GM03348 (cell line): ENCODE measurements at places on chromosomes 11 and 22.

GRCh38 chr22:29359469-29359868 lies 28.9 kb downstream of the AP1B1 start:
- DNase-seq: peak; percentile 74

DNA sequence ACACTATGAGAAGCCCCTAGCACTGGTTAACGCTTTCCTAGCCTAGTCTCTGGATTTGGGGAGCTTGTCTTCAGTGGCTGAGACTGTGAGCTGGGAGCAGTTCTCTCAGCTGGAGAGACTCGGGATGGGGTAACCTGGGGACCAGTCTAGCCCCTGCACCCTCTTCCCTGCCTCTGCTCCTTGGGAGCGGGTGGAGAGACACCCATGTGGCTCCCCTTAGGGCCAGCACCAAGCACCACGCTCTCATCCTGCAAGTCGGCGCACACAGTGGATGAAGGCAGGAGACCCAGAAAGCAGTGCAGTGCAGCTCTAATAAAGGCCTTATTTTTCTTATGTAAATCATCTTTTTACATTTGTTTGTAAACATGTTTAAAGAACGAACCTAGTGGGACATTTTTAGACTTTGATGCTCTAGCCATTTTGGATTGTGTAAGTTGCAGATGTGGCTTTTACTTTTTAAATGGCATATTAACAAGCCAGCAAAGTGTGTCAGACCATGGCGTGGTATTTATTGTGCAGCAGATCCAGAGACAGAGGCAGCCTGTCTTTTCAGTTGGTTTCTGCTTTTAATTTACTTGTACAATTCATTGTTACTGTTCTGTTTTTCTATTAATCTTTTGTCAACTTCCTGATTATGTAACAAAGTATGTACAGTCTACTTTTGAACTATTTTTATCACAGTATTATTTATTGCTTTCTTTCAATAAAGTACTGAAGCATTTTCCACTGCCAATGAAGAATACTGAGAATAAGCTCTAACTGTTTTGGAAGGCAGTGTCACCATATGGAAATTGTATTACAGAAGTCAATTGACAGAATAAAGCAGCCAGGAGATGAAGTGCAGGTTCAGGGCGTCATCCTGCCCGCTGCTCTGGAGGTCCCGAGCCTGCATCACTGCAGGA lies 14.4 kb upstream of the CTTN start:
- no peak for DNase-seq

- peak; percentile 65 for DNase-seq
These were observed 12.4 kb downstream of the CRELD2 start for GRCh38 chr22:49930596-49931412.

DNA sequence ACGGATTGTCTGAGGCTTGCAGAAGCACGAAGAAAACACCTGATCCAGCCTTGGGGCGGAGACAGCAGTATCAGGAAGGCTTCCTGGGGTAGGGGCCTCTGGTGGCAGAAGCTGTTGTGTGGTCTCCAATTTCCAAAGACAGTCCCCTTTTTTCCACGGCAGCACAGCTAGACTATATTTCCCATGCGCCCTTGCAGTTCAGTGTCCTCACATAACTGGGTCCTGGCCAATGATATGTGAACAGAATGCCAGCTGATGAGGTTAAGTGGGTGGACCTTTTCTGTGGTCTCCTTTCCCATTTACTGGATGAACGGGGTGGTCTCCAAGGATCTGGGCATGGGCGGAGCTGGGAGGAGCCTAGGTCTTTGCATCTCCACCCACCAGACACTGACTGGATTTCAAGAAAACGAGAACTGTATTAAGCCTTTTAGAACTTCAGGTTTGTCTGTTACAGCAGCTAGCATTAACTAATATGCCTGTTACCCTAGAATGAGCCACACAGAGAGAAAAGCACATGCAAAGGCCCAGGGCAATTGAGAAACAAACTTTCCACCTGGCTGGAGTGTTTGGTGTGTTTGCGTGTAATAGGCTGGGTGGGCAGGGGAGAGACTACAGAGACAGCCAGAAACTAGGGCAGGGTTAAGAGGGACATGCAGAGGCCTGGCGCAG lies 6.2 kb downstream of the GAL3ST1 start:
- DNase-seq: no peak

GRCh38 chr11:67024966-67025365 lies 2.0 kb downstream of the SYT12 start:
- DNase-seq: no peak

DNA sequence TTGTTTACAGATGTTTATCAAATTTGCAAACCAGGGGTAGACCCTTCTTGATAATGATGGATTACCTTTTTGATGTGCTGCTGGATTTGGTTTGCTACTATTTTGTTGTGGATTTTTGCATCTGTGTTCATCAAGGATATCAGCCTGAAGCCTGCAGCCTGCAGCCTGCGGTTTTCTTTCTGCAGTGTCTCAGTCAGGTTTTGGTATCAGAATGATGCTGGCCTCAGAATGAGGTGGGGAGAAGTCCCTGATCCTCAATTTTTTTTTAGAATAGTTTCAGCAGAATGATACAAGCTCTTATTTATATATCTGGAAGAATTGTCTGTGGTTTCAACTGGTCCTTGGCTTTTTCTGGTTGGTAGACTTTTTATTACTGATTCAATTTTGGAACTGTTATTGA lies 19.7 kb upstream of the RAB38 start:
- no peak for DNase-seq

DNA sequence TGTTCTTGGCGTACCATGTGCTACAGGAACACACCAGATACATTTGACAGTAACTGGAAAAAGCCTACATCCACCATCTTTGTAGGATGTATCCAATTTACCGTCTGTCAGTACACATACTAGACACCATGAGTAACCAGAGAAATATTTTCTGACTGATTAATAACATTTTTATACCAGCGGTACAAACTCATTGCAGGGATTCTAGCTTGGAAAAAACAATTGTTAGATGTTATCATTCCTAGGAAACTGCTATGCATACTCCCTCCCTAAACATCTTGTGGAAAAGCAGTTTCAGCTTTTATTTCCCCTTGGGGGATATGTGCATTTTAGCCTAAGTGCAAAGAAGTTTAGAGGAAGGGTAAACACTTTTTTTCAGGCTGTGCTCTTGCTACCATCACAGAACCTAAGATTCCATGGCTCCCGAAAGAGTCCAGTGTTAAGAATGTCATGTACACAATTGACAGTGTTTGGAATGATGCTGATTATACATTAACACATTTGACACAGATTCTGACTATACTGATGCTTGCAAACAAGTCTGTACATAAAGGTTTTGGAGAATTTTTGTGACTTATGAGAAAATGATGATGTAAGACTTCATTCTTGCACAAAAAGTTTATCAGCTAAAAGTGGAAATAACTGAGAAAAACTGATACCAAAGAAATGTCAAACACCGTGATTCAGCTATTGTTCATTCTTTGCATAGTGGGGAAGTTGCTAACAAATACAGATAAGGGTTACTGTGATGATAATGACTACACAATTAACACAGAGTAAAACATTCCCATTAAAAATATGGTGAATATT lies 23.7 kb downstream of the NCF4 start:
- peak; percentile 41 for DNase-seq

- peak; percentile 62 for DNase-seq
These were observed 10.2 kb upstream of the DDB2 start for GRCh38 chr11:47204637-47204989.

- no peak for DNase-seq
These were observed 80.9 kb downstream of the INSC start for GRCh38 chr11:15195454-15196200.

DNA sequence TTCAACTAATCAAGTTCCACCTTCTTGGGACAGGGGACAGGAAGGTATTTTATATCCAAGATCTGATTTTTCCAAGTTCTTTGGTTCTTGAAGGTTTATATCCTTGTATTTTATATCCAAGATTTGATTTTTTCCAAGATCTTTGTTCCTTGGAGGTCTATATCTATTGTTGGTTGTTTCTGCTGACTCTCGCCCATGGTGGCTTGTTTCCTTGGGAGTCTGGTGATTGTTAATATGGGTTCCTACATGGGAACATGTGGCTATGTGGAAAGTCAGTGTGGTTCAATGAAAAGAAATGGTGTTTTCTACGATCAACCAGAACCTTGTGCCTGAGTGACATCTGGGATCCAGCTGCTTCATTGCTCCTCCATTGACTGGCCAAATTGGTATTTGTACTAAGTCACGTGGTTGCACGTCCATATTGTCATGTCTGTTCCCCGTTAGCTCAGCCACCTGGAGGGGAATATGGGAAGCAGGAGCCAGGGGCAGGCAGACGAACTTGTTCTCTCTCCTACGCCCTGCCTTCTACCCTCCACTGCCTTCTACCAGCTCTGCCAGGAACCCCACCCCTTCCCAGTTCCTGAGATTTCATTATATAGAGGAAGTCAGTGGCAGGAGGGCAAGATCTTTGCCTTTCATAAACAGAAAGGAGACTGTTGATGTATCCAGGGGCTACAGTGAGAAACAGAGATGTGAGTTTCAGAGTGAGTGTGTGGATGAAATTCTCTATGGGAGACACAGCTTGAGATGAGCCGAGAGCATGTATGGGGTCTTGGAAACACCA lies 11.1 kb upstream of the CSF2RB start:
- DNase-seq: no peak

DNA sequence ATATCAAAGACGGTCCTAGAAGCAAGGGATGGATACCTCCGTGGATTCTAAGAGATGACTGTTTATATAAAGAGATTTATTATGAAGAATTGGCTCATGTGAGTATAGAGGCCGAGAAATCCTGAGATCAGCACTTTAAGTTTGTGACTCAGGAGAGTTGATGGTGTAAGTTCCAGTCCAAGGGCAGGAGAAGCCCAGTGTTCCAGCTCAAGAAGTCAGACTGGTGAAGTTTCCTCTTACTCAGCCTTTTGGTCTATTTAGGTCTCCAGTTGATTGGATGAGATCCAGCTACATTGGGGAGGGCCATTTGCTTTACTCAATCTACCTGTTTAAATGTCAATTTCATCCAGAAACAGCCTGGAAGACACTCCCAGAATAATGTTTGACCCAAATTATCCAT lies 45.1 kb downstream of the TSPAN18 start:
- no peak for DNase-seq

GRCh38 chr11:64763526-64764039 lies 3.8 kb upstream of the PYGM start:
- no peak for DNase-seq

DNA sequence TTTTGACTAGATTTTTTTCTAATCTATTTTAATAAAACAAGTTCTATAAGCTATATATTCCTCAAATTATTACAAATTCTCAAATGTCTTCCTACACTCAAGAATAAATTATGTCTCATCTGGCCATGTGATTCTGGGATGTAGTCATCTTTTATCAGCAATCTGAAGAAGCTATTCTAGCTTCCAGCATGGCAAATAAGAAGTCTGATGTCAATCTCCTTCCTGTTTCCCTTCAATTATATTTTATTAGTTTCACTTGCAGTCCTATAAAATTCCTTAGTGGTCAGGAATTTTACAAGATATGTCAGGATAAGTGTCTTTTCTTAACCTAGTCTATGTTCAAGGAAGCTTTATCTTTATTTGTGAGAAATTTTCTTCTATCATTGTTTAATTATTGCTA lies 10.4 kb upstream of the ANO3 start:
- no peak for DNase-seq

- peak; percentile 94 for DNase-seq
These were observed 6.0 kb upstream of the SUSD2 start for GRCh38 chr22:24175160-24175808.

GRCh38 chr11:34416766-34417165 lies 22.0 kb upstream of the CAT start:
- DNase-seq: peak; percentile 23

DNA sequence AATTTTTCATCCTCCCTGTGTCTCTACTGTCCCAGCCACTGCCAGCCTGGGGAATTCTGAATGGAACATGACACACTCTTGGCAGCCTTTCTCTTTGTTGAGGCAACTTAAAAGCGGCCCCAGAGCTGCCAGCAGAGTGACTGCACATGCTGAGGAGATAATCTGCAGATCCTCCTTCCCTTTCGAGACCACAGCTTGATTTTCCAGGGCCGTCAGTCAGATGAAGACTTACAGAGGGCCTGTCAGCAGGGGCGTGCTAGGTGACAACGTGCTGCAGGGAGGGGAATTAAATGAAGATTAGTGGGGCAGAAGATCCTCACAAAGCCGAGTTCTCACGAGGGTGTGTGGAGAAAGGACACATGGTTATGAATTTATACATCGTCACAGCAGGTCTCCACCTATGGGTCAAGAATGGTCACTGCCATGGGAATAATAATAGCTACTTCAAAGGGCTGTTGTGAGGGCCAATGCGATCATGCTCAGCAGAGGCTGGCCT lies 193.5 kb upstream of the PITPNB start:
- peak; percentile 46 for DNase-seq

GRCh38 chr11:8206251-8207079 lies 37.6 kb upstream of the RIC3 start:
- DNase-seq: no peak

- peak; percentile 42 for DNase-seq
These were observed 1.9 kb upstream of the OR6Q1 start for GRCh38 chr11:58028687-58029411.

- DNase-seq: no peak
These were observed 63.9 kb downstream of the MYO7A start for GRCh38 chr11:77191823-77192495.

DNA sequence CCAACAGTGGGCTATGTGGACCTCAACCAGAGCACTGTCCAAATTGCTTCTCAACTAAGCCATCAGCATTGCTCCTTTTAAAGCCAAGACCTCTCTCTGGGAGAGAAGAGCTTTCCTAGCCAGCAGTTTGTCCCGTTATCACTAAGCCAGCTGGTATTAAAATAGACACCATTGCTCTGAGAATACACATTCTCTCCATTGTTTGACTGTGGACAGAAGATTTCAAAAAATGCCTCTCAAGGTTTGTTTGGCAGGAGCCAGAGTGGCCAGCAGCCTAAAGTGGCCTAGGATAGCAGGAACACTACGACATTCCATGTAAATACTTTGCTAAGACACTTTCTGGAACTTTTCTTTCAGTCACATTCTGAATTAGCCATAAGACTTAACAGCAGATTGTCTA lies 41.3 kb downstream of the EIF4ENIF1 start:
- no peak for DNase-seq

- peak; percentile 48 for DNase-seq
These were observed 4.9 kb upstream of the ATP6V1E1 start for GRCh38 chr22:17633217-17633997.

GRCh38 chr11:27274854-27275395 lies 88.1 kb downstream of the CCDC34 start:
- DNase-seq: no peak

- DNase-seq: no peak
These were observed 39.8 kb upstream of the CARS1 start for GRCh38 chr11:3096909-3097530.

GRCh38 chr11:14259186-14259784 lies 99.7 kb downstream of the RRAS2 start:
- DNase-seq: no peak
